Stimulated activated CD8-positive, alpha-beta memory T cell treated with anti-CD3 and anti-CD28 coated beads, Interleukin-7, amount 100 ng/mL, for 1 hour (primary cell): ENCODE measurements at places on chromosomes 1 and 21.

- no peak for DNase-seq
Observed at GRCh38 chr1:201939148-201939547, 7.2 kb downstream of the LMOD1 start.

GRCh38 chr1:197093226-197093885 is 26.3 kb upstream of the F13B start:
- DNase-seq, result no peak

DNA sequence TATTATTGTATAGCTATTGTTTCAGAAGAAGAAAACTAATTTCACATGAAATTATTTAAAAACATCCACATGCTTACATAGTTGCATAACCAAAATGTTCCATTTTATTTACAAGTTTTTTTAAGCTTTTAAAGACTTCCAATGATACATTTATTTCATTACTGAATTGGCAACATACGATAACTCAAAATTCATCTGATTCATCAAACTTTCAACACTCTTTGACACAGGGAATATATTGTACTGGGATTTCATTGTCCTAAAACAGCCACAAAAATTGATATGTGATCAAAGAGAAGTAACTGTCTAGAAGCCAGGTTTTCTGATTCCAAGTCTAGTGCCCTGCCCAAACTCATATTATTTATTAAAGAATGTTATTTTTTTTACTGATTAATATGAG is 131.4 kb upstream of the USP24 start:
- no peak for DNase-seq

DNA sequence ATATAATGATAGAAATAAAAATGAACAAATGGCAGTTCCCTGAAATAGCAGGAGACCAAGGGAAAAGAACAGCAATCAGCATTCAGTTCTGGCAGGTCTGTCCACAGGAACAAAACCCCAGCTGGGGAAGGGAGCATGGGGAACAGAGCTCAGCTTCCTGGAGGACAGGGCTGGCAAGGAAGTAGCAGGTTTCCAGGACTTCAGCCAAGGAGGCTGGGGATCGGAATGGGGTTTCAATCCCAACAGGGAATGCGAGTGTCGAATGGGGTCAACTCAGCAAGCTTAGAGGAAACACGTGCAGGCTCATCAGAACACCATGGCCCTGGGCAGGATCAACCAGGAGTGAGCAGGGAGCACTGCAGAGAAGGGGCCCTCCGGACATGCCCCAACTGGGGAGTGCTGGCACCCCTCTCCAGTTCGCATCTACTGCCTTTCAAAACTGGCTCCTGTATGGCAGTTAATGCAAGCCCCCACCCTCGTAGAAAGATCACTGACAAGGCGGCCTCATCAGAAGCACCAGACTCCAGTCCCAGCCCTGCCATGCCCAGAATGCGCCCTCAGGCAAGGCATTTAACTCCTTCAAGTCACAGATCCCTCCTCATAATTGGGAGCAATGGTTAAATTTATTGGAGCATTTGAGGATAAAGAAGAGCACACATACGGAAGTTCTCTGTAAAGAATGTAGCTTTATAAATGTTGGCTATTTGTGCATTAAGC is 72.4 kb downstream of the SEC16B start:
- no peak for DNase-seq

GRCh38 chr1:66758241-66758755 is 6.0 kb downstream of the DYNLT5 start:
- no peak for DNase-seq

GRCh38 chr1:25530186-25531081 is 13.0 kb upstream of the LDLRAP1 start:
- no peak for DNase-seq

- DNase-seq, result no peak
Observed at GRCh38 chr1:178126741-178127185, 32.9 kb downstream of the RASAL2 start.
